ENCODE measurements at places on chromosomes 12 and 14.

GRCh38 chr14:101844751-101845150 lies 83.2 kb downstream of the PPP2R5C start:
- no peak for DNase-seq

- no peak for DNase-seq
These were observed 16.1 kb downstream of the GRIP1 start for GRCh38 chr12:66662729-66663128.

DNA sequence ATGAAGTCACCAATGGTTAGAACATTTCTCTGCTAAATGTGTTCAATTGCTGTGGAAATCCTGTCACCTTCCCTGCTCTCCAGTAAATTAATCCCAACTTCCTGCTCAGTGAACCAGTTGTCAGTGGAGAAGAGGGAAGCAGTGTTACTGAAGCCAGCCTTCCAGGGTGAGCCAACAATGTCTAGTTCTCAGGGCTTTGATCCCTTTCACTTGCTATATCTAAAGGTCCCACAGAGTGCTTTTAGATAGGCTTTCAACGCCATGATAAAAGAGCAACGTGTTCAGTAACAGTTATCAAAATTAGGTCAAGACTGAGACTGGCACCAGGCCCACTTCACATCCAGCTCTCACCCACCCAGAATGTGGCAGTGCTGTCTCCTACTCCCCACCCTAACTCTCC lies 139.7 kb downstream of the KCNH5 start:
- DNase-seq = no peak

- DNase-seq = no peak
These were observed 141.1 kb downstream of the PHETA1 start for GRCh38 chr12:111227476-111228420.

DNA sequence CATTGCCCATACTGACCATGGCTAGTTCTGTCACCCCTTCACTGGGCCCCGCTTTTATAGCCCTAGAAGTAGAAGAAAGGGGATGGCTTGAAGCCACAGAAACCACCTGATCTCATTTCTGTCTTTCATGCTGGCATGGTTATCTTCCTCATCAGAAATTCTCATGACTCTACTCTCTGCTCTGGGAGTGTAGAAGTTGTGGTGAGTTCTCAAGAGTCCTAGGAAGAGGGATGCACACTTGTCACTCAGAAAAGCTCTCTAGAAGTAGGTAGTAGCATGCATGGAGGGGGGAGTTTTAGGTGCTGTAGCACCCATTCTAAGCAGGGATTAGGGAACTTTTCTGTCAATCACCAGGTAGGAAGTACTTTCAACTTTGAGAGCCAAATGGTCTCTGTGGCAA lies 6.1 kb upstream of the CMA1 start:
- DNase-seq = no peak

All from NCI-H82 (cell line).